ENCODE measurements at places on chromosomes 1 and 21.
A peak's percentile ranks its signal among the peaks of the same experiment; 100 is the strongest.

DNA sequence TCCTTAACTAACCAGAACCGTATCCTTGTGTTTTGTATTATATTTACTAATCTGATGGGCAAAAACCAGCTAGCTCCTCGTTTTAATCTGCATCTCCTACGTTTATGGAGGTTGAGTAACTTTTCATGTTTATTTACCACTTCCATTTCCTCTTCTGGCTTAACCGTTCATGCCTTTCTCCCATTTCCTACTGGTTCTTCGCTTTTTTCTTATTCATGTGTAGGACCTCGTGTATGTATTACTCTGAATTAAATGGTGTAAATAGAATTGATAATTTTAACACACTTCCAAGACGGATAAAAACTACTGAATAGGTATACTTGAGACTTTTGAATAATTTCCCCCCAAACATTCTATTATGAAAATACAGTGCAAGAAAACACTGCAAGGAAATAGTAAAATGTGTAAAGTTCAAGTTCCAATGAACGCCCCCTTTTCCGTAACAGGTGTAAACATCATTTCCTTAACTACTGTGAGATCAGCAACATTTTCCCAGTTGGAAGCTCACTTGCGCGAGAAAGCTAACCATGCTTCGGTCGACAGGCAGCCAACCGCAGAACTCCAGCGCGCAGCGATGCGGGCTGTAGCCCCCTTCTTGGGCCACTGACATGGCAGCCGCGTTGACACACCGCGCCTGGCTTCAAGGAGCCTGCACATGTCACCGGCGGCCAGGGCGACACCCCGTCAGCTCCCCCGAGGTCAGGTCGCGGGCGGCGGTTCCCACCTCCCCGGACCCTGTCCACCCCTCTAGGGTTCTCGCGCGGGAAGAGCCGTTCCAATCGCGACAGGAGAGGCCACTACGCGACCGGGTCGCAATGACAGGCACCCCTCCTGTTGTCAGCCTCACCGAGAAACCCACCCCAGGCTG is 816 bp downstream of the EDEM3 start:
- DNase-seq = peak; percentile 73

GRCh38 chr1:101307985-101308689 is 71.3 kb downstream of the S1PR1 start:
- no peak for DNase-seq

DNA sequence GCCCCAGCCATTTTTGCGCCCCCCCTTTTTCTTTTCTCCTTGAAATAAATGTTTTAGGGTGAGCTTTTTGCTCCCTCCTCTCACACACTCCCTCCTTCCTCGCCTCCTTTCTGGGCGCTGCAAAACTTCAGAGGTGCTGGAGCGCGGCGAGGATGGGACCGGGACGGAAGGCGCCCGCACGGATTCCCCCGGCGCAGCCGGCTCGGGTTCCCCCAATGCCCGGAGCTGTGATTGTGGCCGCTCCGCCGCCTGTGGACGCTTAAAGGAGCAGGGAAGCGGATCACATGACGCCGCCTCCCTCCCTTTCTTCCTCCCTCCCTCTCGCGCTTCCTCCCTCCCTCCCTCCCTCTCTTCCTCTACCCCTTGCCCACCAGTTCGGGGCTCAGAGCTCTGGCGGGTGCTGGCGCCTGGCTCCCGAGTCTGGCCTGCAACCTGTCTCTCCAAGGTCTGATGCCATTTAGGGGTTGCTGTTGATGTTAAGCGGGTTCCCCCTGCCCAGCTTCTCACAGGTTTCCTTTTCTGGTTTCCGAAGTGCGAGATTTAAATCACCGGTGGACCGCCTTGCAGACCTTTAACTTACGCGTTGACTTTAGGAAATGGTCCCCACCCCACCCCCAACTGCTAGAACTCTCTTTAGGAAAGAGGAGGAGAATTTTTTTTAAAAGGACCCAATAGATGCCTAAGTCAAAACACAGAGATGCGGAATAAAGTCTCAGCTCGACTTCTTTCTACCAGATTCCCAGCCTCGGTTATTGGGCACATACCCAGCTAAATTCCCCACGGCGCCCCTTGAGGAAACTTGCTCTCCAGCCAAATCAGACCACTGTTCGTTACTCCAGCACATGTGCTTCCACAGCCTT is at the start of gene WLS:
Gene WLS, minus strand, starts transcription at position 235 of the 860 bp plus-strand sequence. Its CDS starts 224 bp downstream, at position 11.
- DNase-seq = no peak

DNA sequence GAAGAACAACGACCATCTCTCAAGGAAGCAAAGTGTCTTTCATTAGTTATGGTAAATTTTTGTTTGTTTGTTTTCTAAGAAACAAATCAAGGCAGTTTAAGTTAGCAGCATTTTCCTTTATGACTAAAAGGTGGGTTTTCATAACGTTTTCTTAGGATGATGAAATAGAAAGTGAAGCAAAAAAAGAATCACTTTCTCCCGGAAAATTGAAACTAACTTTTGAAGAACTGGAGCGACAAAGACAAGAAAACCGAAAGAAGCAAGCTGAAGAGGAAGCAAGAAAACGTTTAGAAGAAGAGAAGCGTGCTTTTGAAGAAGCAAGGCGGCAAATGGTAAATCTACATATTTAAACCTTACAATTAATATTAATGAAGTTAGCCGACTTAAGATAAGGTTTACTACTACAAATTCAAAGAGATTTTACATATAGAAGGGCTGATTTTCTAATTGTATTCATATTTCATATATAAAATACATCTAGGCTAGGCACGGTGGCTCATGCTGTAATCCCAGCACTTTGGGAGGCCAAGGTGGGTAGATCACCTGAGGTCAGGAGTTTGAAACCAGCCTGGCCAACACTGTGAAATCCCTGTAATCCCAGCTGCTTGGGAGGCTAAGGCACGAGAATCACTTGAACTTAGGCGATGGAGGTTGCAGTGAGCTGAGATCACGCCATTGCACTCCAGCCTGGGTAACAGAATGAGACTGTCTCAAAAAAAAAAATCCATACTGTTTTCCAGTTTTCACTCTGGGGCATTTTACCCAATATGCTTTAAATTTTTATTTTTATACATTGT is 38.3 kb downstream of the NEXN start:
- peak; percentile 26 for DNase-seq

DNA sequence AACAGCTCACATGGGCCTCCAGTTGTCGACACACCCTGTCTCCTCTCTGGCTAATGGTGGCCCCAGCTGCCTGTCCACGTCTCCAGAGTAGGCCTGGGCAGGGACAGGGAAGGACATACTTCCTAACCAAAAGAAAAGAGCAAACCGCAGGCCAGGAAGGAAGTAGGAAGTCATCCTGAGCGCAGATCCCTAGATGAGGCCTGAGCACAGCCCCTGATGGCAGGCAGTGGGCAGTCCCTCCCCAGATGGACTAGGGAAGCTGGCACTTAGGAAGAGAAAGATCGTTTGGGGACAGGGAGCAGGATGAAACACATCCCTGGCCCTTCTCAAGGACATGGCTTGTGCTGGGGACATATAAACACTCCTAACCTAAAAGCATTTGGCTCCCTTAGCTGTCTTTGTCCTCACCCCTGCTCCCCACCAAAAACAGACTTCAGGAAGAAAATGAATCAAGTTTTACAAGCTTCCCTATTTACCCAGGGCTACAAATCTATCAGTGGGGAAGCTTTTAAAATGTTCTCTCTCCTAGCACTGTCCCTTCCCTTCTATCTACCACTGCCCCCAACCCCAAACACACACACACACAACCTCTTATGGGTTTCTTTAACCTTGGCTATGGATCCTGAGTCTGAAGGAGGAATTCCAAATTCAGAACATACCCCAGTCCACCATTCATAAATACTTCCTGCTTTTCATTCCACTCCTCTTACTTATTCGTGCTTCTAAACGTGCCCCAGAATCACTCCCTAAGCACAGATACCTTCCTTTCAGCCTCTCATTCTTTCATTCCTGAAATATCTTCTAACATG is 21.1 kb downstream of the SSBP3 start:
- DNase-seq = peak; percentile 21

- no peak for DNase-seq
These were observed 153.8 kb upstream of the C1orf105 start for GRCh38 chr1:172266528-172267174.

DNA sequence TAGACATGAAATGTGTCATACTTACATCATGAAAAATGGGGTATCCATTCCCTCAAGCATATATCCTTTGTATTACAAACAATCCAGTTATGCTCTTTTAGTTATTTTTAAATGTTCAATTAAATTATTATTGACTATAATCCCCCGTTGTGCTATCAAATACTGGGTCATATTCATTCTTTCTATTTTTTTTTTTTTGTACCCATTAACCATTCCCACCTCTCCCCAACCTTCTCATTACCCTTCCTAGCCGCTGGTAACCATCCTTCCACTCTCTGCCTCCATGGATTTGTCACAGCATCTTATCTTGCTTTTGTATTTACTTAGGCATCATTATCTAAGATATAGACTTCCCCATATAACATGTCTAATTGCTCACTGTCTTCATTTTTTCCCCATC is 15.8 kb downstream of the ATG4C start:
- no peak for DNase-seq

DNA sequence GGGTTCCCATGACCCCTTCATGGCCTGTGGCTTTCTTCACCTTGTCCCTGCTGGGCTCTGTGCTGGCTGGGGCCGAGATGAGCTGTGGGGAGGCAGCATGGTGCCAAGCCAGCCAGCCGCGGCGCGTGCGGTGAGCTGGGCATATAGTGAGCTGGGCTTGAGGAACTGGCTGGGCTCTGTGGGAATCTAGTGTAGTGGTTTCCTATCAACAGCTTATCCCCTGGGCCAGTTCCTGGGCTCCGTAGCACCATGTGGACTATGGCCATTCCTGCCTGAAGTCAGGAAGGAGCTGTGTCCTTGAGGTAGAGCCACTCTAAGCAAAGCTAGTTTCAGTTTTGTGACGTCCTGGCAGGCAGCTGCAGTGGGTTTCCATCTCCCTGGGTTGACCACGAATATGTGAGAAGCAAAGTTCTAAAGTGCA is 1.8 kb downstream of the NCMAP start:
- no peak for DNase-seq

DNA sequence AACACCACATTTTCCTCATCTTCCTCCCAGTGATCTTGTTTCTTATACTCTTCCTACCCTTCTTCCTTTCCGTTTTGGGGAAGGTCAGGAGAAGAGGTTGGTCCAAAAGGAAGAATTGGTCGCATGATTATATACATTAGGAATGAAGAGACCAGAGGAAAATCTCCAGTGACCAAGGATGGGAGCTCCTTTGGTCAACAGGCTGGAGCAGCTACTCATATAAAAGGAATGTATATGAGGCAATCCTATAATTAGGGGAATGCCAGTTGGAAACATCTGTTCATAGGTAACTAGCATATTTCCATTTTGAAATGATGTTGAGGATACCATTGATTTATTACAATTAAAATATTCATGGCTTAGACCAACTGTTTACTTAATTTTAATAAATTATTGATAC is 114.5 kb downstream of the LRRC40 start:
- DNase-seq = no peak

DNA sequence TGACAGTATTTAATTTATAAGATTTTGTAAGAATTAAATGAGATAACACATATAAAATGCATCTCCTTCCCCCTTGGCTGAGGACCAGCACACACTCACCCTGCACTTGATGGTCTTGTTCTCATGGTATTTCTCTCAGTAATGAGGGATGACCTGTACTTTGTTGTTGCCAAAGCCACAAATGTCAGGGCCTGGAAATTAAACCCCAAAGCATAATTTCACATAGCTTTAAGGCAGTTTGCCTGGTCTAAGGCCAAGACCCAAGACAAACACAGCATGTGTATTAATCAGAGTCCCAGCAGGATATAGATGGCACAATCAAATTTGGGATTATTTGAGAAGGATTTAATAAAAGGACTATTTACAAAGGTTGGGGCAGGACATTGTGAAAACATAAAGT is 48.6 kb upstream of the EPS15 start:
- no peak for DNase-seq

GRCh38 chr1:202125611-202126010 is 2.9 kb downstream of the GPR37L1 start:
- DNase-seq = no peak

- peak; percentile 85 for DNase-seq
These were observed 4.3 kb downstream of the S100A10 start for GRCh38 chr1:151989211-151989862.

GRCh38 chr21:34673006-34673405 is 4.2 kb downstream of the CLIC6 start:
- DNase-seq = peak; percentile 30

DNA sequence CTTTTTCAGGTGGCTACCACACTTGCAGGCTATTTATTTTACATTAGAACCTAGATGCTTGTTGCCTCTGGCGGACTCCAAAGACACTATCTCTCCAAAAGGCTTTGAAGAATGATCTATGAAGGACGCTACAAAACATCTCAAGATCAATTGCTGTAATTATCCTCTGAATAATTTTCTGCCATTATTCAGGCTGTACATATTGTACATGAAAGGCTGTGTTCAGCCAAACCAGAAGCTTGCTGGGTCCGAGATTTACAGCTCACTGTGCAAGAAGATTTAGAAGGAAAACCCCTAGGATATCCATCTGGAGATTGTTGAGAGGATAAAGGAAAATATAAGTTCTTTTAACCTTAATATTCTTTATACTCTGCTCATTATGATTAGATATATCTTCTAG is 523.6 kb upstream of the PLXNA2 start:
- no peak for DNase-seq

DNA sequence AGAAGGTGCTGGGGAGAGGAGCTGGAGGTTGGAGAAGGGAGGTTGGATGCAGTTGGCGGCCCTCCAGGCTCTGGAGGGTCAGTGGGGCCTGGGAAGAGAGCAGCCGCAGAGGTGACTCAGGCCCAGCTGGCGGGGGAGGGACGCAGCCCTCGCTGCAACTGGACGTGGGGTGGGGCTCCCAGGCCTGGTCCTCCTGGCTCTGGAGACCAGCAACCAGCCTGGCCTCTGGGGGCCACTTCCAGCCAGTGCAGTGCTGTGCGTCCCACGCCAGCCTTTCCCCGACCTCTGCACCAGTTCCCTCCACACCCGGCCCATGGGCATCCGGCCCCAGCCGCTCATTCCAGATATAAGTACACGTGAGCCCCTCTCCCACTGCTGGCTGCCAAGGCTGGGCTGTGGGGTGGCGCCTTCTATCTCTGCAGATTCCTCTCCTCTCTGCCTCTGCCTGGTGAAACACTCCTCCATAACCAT is 38.0 kb upstream of the COL18A1 start:
- DNase-seq = no peak

- DNase-seq = peak; percentile 77
These were observed 28.6 kb upstream of the ZNF496 start for GRCh38 chr1:247360116-247360898.

DNA sequence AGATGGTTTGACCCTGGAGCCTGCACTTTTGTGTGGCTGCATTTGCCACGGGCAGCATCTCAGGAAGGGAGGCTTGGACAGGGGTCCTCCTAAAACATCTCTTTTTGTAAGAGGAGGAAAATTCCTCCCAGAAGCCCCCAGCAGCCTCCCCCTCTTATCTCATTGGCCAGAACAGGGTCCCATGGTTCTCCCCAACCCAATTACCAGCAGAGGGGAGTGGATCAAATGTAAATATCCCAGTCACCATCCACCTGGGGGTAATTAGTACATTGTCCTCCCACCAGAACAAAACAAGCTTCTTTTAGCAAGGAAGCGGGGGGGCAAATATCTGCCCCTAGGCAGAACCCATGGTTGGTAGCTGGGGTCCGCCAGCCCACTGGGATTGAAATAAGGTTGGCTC is 44.7 kb upstream of the TENT5B start:
- DNase-seq = no peak
